ENCODE measurements at places on chromosomes 6 and 20. TPM values are rescaled to one million over a fixed set of nuclear protein-coding genes. Genes with fewer than 3 reads are reported as not detected.

DNA sequence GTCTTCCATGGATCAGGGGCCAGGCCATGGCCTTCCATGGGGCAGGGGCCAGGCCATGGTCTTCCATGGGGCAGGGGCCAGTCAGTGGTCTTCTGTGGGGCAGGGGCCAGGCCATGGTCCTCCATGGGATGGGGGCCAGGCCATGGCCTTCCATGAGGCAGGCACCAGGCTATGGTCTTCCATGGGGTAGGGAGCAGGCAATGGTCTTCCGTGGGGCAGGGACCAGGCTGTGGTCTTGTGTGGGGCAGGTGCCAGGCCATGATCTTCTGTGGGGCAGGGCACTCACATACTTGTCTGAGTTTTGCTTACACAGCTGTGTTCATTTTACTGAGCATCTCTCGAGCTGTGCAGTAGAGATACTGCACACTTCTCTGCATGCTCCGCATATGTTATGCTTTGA, 57.3 kb upstream of the THBS2 start:
- H3K27me3 ChIP-seq = no peaks in the 10 kb centered on the region
- no peak overlapping the region for H3K27ac ChIP-seq
- no peaks in the 10 kb centered on the region for H3K36me3 ChIP-seq
- DNase-seq = no peak
- no peaks in the 10 kb centered on the region for H3K4me1 ChIP-seq

DNA sequence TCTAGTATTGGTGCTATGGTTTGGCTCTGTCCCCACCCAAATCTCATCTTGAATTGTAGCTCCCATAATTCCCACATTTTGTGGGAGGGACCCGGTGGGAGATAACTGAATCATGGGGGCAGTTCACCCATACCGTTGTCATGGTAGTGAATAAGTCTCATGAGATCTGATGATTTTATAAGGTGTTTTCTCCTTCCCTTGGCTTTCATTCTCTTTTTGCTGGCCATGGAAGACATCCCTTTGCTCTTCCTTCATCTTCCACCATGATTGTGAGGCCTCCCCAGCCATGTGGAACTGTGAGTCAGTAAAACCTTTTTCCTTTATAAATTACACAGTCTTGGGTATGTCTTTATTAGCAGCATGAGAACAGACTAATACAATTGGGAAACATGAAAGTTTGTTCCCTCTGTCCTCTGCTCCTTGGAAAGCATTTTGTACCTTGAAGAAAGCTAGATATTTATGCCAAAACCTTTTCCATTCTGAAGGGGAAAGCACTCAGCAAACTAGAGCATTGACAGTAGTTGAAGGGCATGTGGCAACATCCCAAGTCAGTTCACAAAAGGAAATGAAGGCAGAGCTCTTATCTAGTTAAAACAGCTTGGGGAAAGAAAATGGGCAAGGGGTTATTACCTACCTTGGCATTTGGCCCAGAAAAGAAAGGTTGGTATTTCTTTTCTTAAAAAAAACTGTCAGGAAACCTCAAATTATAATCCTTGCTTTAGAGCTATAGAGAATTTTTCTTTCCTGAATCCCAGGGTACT, 10.7 kb upstream of the TNFAIP3 start:
- no peaks in the 10 kb centered on the region for H3K27me3 ChIP-seq
- no peak for DNase-seq
- H3K27ac ChIP-seq = no peak overlapping the region
- H3K4me3 ChIP-seq = no peak overlapping the region
- no peaks in the 10 kb centered on the region for H3K36me3 ChIP-seq

DNA sequence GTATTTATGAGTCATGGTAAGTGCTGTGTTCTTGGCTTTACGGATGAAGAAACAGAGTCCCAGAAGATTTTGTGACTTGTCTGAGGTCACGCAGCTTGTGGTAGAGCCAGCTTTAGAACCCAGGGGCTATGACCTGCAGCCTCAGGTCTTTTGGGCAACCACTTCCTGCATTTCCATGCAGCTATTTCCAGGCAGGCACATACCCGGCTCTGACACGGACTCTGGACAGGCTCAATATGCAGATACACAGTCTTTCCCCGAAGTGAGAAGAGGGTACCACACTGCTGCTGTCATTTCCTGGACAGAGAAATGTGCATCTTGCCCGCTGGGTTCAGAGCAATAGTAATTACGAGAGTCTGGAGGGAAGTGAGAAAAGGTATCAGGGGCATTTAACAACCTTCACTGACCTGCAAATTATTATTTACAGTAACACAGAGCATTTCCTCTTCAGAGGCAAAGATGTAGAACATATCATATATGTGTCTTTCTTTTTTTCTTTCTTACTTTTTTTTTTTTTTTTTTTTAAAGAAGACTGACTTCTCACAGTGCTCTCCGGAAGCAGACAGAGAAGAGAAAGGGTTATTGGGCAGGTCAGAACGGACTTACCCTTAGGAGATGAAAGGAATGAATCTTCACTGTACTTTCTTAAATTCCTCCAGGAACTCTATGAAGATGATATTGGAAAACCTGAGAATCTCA, 185.1 kb downstream of the CLIC5 start:
- peaks cover 4% of the 10 kb centered on the region for H3K4me1 ChIP-seq
- H3K36me3 ChIP-seq = no peaks in the 10 kb centered on the region
- H3K27ac ChIP-seq = no peak overlapping the region
- H3K4me3 ChIP-seq = no peak overlapping the region
- H3K27me3 ChIP-seq = no peaks in the 10 kb centered on the region

DNA sequence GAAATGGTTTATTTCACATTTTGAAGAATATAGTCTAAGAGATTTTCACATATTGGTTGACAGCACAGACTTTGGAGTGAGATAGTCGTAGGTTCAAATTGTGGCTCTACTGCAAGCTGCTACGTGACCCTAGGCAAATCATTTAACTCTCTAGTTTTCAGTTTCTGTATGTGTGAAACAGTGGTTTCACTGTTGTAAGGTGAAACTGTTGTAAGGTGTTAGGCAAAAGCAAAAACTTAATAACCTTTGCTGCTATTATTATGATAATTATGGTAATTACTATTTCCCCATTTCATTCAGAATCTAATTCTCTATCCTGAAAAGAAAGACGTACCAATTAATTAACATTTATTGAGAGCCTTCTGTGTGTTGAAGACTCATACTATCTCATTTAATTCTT, 144.2 kb downstream of the REV3L start:
- no peak overlapping the region for H3K27ac ChIP-seq
- no peak overlapping the region for H3K4me3 ChIP-seq
- DNase-seq = no peak
- no peaks in the 10 kb centered on the region for H3K36me3 ChIP-seq

DNA sequence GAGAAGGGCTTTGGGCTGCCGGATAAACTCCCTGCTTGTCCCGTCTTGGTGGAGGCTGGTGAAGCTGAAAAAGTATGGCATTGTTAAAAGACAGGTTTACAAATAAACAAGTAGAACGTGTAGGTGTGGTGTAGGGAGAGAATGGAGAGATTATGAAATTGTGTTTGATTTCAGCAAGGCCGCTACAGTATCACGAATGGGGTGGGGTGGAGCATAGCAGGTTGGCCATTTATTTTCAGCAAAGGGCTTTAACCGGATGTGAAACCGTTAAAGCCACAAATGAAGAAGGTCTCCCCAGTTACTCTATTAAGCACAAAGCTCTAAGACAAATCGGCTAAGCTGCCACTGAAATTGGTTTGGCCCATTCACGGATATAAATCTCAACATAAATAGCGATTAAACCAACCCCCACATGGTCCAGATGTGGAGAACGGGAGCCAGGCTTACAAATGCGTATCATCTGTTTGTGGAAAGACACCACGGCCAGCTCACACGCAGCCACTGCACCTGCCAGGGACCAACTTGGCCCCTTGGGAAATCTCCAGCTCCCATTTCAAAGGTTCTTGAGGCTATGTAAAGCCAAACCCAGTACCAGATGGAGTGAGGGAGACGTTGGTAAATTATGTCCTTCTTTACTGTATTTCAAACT, 94.0 kb downstream of the ZMYND8 start:
- DNase-seq = no peak
- H3K27ac ChIP-seq = no peak overlapping the region
- no peak overlapping the region for H3K4me3 ChIP-seq
- no peaks in the 10 kb centered on the region for H3K27me3 ChIP-seq

DNA sequence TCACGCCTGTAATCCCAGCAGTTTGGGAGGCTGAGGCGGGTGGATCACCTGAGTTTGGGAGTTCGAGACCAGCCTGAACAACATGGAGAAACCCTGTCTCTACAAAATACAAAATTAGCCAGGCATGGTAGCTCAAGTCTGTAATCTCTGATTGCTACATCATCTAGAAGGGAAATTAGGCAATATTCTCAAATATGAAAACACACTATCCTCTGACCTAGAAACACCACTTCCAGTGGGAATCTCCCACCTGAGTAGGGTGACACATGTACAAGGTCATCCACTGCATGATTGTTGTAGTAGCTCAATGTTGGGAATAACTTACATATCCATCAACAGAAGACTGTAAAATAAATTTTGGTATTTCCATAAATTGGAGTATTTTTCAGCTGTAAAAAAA, 19.1 kb upstream of the SIRPD start:
- no peaks in the 10 kb centered on the region for H3K4me1 ChIP-seq
- DNase-seq = no peak
- no peaks in the 10 kb centered on the region for H3K27me3 ChIP-seq
- H3K36me3 ChIP-seq = no peaks in the 10 kb centered on the region

GRCh38 chr6:93584300-93584699, 164.9 kb upstream of the EPHA7 start:
- H3K36me3 ChIP-seq = no peaks in the 10 kb centered on the region
- H3K27me3 ChIP-seq = no peaks in the 10 kb centered on the region
- H3K27ac ChIP-seq = no peak overlapping the region
- no peak for DNase-seq
- H3K4me3 ChIP-seq = no peak overlapping the region

GRCh38 chr6:45504947-45505346, 127.2 kb upstream of the SUPT3H start:
- no peak for DNase-seq
- H3K4me3 ChIP-seq = no peak overlapping the region
- H3K27ac ChIP-seq = no peak overlapping the region
- H3K27me3 ChIP-seq = no peaks in the 10 kb centered on the region
- H3K4me1 ChIP-seq = no peaks in the 10 kb centered on the region

DNA sequence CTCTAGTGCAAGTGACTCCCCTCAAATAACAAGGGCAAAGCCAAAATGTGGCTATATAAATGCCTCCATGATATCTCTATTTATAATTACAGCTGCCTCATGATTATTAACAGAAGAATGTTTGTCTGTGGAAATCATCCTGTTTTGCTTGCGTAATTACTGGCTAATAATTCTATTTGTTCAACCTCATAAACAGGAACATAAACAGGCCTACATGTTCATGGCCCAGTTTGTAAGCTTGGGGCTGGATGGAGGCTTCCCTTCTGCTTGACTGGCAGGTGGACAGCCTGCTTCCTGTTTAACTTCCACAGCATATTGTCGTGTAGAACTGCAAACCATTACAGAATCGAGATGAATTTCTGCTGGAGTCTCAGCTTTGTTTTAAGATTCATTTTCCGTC, 766.0 kb upstream of the MAP3K7 start:
- H3K27ac ChIP-seq = no peak overlapping the region
- DNase-seq = no peak
- H3K27me3 ChIP-seq = no peaks in the 10 kb centered on the region

- no peaks in the 10 kb centered on the region for H3K4me1 ChIP-seq
- no peak overlapping the region for H3K4me3 ChIP-seq
- no peaks in the 10 kb centered on the region for H3K36me3 ChIP-seq
- no peak for DNase-seq
- H3K27me3 ChIP-seq = no peaks in the 10 kb centered on the region
- H3K27ac ChIP-seq = no peak overlapping the region
Measured at GRCh38 chr6:166405386-166405785, 22.6 kb upstream of the MPC1 start.

SPDEF gene
- not detected for total RNA-seq

GRCh38 chr6:143139239-143139784, 78.6 kb downstream of the AIG1 start:
- H3K4me1 ChIP-seq = no peaks in the 10 kb centered on the region
- no peaks in the 10 kb centered on the region for H3K36me3 ChIP-seq
- no peak for DNase-seq
- H3K4me3 ChIP-seq = no peak overlapping the region
- no peaks in the 10 kb centered on the region for H3K27me3 ChIP-seq

C20orf144 gene
- not detected for total RNA-seq

GNRH2 gene
- 0.65 TPM for total RNA-seq

DNA sequence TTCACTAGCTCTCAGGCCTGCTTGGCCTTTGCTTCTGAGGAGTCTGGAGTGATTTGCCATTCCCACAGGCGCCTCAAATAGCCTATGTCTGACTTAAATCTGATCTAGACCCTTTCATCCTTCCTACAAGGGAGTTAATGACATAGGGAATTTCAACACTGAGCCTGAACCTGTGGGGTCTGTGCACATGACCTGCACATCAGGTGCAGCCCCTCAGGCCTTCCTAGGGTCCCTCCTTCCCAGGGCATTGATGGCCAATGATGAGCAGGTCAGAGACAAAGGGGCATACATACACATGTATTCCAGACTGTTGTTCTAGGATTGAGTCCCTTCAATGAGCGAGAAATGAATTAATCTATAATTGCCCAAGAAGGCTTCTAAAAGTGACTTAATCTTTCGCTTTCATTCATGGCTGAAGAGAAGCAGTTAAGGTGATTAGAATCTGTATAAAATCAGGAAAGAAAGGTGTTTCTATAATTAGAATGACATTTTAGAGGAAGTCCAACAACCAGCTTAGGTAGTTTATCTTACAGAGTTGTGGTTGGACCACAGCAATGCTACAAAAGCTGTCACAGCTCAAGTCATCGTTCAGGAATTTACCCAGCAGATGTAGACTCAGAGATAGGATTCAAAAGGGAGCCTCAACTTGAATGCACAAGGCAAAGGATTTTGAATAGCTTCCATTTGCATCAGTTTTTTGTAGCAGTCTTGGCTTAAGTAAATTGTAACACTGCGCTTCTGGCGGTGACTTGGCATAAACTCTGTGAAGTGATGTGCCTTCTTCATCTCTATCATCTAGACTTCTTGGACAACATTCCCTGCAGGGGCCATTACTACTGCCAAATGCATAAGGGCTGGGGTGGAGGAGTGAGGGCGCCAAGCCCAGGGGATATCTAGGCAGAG, 27.0 kb upstream of the TBC1D7 start:
- H3K36me3 ChIP-seq = no peaks in the 10 kb centered on the region
- no peak overlapping the region for H3K4me3 ChIP-seq
- H3K4me1 ChIP-seq = no peaks in the 10 kb centered on the region
- no peaks in the 10 kb centered on the region for H3K27me3 ChIP-seq
- no peak overlapping the region for H3K27ac ChIP-seq

- no peaks in the 10 kb centered on the region for H3K27me3 ChIP-seq
- no peak overlapping the region for H3K27ac ChIP-seq
- DNase-seq = no peak
- H3K36me3 ChIP-seq = no peaks in the 10 kb centered on the region
- H3K4me3 ChIP-seq = peak overlapping the region; percentile 39
Measured at GRCh38 chr6:116059713-116060571, 749 bp downstream of the FRK start.
